ENCODE measurements at places on chromosomes 1 and 21.
A peak's percentile ranks its signal among the peaks of the same experiment; 100 is the strongest.

DNA sequence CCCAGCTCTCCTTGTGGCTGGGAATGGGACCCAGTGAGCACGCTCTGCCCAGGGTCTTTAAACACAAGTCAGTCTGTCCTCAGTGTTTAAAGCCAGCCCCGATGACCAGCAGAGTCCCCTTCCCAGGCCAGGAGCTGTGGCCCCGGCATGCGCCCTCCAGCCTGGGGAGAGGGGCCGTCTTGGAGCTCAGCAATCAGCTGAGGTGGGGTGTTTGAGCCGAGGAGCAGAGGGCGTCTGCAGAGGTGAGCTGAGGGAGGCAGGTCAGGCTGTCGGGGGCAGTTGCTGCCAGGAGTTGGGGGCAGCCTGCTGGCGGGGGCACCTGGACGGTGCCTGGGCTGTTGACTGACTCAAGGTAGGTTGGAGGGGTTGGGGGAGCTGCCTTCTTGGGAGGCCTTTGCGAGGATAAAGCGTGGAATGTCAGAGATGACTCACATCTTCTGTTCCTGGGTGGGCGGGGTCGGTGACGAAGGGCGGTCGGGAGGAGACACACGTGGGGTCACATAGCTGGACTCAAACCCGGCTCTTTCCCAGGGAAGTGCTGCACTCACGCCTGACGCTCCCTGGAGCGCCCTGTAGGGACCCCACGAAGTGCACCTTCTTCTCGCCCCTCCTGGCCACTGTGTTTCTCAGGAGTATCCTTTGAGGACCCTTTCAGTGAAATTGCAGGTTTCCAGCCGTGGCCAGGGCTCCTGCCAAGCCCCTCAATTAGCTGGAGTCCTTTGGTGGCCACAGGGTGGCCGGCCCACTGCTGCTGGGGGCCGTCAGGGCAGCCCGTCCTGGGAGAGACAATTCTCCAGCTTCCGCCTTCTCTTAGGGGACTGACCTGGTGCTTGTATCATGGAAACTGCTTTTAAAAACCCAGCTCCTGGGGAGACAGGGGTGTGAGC, 86.2 kb downstream of the SIK1 start:
- DNase-seq = no peak

DNA sequence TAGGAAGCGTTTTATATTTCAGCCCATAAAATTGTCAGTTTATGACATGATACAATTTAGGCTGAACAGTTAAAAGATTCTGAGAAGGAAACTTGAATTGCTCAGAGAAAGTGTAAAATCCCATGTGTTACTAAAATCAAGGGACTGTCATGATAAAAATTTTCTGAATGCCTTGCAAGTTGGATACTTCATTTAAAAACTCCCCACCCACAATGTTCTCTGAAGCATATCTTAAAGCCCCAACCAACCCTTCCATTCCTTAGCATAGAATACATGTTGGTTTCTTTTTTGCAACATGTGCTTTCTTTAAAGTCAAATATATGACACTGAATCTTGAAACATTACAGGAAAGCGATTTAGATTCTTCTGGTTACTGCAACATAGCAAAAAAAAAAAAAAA, 97.4 kb downstream of the MRPL39 start:
- DNase-seq = no peak

DNA sequence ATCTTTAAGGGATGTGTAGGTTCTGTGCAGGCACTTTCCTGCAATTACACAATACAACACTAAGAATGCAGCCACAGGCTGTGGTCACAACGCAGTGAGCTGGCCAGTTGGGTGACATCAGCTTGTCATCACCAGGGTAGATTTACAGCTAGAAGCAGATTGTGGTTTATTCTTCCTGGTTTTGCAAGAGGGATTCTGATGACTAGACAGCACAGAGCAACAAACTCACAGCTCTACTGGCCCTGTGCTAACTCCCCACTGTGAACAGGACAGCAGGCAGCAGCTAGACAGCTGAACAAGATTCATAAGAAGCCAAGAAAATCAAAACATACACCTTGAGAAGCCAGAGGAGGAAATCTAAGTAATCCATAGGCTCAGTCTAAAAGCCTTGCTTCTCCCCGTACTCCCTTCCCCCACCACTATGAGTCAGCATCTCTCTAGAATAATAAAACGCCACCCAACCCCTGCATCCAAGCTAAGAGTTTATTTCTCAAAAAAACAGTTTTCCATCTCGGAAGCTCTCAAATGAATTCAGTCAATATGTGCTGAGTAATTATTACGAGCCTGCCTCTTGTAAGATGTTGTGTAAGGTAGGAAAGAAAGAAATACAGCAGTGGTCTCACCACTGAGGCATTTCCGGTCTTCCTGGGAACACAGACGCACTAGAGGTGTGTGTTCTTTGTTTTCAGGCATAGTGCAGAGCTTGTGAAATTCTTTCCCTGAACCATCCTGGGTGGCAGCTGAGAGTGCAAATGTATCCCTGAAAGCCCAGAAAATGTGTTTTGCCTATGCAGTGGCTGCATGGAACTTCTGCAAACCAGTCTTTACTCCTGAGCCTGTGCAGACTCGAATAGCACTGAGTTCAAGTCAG, 162.8 kb downstream of the NTPCR start:
- DNase-seq = peak; percentile 19

- DNase-seq = no peak
Observed at GRCh38 chr1:90579212-90579802, 137.8 kb downstream of the BARHL2 start.

GRCh38 chr1:66364578-66365391, 169.2 kb upstream of the SGIP1 start:
- DNase-seq = no peak

- DNase-seq = no peak
Observed at GRCh38 chr1:47872886-47873285, 124.3 kb downstream of the TRABD2B start.

GRCh38 chr1:15323989-15324868, 77.2 kb downstream of the FHAD1 start:
- no peak for DNase-seq

DNA sequence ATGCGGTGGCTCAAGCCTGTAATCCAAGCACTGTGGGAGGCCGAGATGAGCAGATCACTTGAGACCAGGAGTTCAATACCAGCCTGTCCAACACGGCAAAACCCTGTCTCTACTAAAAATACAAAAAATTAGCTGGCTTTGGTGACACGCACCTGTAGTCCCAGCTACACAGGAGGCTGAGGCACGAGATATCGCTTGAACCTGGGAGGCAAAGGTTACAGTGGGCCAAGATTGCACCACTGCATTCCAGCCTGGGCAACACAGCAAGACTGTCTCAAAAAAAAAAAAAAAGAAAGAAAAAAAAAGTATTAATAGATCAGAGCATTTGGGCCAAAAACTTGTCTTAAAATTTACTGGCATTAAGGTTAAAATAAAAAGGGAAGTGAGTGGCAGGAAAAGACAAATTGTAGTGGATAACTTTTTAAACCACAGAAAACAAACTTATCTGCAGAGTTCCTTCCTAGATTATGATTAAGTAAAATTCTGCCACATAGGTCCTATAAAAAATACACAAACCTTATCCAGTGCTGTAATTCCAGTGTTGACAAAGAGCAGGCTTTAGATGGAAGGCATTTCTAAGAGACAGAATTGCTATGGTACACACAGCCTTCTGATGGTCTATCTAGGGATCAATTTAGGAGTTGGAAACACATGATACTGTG, 53.3 kb downstream of the EIF4G3 start:
- no peak for DNase-seq

DNA sequence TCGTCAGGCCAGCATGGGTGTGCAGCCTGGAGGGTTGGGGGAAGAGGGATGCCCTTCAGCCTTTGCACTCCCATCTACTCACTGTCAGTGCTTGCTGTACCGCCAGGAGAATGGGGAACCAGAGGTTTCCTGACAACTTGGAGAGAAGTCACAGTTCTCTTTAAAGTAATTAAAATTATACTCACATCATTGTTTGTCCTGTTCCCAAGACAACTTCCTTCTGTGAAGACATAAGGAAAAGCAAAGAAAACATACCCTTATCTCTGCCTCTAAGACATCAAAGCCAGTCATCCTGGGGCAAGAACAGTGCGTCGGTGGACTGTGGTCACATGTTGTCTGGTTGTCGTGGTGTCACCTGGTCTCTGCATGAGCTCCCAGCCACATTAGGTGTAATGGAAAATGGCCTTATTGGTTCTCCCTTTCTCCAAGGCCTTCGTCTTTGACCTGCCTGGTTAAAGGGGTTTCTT, 17.6 kb downstream of the TRAF5 start:
- DNase-seq = no peak

GRCh38 chr1:200795156-200795555, 56.5 kb downstream of the CAMSAP2 start:
- no peak for DNase-seq

DNA sequence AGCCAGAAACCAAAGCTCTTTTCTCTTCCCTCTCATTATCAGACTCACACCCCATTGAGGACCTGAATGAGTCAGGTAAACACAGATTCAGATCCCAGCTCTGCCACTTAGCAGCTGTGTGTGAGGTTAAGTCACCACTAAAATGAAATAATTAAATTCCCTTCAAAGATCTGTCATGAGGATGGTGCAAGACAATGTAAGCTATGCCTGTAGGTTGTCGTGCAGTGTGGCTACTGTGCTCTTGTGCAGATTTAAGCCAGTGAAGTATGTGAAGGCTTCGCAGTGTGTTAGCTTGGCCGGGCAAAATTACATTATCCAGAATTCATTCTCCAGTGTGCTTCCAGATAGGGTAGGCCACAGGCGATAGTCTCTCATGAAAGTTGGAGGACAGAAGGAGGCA, 13.6 kb downstream of the UBL4B start:
- DNase-seq = no peak

GRCh38 chr1:65310078-65310587, 790 bp downstream of the DNAJC6 start:
- peak; percentile 65 for DNase-seq

DNA sequence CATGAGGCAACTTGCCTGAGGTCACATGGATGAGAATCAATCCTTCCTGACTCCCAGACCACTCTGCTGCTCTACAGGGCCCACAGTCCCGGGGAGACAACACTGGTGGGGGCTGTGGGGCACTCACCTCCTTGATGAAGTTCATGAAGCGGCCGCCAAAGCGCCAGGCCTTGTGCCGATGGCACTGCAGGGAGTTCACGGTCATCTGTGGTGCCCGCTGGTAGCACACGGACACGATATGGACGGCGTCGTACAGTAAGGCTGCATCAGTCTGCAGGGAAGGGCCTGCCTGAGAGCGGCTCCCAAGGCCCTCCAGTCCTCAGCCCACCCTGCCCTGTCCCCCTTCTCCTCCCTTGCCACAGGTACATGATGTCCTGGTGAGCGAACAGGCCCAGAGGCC, 175.3 kb downstream of the GRIK3 start:
- no peak for DNase-seq

GRCh38 chr1:221435504-221435904, 306.4 kb downstream of the DUSP10 start:
- no peak for DNase-seq

GRCh38 chr1:156914440-156914856, 6.0 kb upstream of the LRRC71 start:
- no peak for DNase-seq

DNA sequence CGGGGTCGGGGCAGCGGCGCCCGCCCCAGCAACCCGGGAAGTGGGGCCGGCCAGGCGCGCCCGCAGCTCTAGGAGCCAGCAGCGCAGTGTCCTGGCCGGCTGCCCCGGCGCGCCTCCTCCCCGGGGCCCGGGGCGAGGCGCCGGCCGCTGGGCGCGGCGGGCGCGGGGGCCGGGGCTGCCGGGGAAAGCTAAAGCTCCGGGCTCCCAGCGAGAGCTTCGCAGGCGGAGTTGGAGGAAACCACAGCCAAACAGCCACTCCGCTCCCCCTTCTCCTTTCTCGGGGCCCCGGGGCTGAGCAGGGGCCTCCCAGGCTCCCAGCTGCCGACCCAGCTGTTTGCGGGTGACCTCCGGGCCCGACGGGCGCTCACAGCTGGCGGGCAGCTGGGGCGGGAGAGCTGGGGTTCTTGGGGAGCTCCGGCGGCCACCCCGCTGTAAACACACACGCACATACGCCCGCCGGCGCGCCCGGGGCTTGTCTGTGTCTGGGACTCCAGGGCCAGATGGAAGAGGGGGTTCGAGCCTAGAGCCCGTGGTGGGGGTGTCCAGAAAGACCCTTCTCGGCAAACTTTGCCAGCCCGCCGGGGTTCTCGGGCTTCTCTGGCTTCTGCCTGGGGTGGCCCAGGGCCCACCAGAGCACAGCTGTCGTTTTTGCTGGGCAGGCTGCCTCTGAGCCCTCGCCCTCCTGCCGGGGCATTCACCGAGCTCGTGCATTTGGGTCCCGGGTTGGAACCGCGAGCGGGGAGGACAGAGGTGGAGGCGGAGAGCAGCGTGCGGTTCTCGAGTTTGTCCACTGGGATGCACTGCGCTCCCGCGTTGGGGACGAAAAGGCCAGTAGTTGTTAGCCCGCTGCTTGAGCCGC, 1.5 kb downstream of the AJAP1 start:
- DNase-seq = peak; percentile 74

DNA sequence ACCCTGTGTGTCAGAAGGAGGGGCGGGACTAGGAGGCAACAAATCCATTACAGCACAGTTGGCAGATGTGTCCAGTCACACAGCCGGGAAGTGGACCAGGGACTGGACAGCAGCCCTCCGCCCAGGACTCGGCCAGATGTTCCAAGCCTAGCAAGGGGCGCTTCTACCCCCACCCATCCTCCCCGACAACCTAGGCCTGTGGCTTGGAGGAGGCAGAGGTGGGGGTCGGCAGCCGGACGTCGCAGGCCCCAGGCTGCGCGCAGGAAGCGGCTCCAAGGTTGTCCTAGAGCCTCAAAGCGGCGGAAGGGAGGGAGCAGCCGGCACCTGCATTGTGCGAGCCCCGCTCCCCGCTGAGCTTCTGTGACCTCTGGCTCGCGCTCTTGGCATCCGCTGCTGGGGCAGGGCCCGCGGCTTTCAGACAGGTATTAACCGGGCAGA, 20.6 kb upstream of the MYCL start:
- DNase-seq = no peak

GRCh38 chr1:161140755-161141400, 8.4 kb upstream of the DEDD start:
- no peak for DNase-seq

GRCh38 chr1:201020040-201020591, 3.4 kb downstream of the KIF21B start:
- DNase-seq = no peak

- DNase-seq = peak; percentile 55
Observed at GRCh38 chr1:16215882-16216753, 3.7 kb upstream of the ARHGEF19 start.

GRCh38 chr21:21730512-21730911, 732.3 kb downstream of the NCAM2 start:
- no peak for DNase-seq

GRCh38 chr21:29148530-29148929, 18.1 kb downstream of the MAP3K7CL start:
- DNase-seq = no peak

GRCh38 chr1:86499987-86500593, 31.4 kb downstream of the CLCA1 start:
- no peak for DNase-seq

GRCh38 chr1:7335224-7335879, 435.7 kb upstream of the VAMP3 start:
- no peak for DNase-seq

DNA sequence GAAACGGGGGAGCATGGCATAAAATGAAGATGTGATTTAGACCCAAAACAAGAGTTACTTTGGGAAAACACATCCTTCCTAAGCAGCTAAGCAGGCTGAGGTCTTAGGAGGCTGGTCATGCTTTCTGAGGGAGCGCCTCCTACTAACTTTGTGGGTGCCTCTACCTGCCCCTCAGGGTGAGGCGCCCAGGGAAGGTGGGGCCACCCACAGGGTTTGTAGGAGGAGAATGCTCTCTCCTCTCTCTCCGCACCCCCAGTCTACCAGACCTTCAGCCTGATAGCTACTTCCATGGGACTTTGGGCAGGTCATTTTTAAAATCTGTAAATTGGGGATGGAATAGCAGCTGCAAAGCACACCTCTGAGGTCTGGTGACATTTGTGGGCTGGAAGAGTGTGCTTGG, 23.8 kb downstream of the SLC27A3 start:
- no peak for DNase-seq
